ENCODE measurements at places on chromosomes 7 and 10. TPM values are rescaled to one million over a fixed set of nuclear protein-coding genes. Genes with fewer than 3 reads are reported as not detected.

Gene NRAP
- total RNA-seq, result not detected

DNA sequence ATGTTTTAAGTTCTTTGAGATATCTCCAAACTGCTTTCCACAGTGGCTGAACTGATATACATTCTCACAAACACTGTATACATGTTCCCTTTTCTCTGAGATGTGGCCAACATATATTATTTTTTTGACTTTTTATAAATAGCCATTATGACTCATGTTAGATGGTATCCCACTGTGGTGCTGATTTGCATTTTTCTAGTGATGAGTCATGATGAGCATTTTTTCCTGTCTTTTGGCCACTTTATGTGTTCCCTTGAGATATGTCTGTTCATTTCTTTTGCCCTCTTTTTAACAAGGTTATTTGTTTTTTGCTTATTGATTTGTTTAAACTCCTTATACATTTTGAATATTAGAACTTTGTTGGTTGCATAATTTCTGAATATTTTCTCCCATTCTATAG, 1055.1 kb downstream of the NXPH1 start:
- no peak for DNase-seq

GRCh38 chr10:16649757-16650156, 128.1 kb upstream of the C1QL3 start:
- no peak for DNase-seq

DNA sequence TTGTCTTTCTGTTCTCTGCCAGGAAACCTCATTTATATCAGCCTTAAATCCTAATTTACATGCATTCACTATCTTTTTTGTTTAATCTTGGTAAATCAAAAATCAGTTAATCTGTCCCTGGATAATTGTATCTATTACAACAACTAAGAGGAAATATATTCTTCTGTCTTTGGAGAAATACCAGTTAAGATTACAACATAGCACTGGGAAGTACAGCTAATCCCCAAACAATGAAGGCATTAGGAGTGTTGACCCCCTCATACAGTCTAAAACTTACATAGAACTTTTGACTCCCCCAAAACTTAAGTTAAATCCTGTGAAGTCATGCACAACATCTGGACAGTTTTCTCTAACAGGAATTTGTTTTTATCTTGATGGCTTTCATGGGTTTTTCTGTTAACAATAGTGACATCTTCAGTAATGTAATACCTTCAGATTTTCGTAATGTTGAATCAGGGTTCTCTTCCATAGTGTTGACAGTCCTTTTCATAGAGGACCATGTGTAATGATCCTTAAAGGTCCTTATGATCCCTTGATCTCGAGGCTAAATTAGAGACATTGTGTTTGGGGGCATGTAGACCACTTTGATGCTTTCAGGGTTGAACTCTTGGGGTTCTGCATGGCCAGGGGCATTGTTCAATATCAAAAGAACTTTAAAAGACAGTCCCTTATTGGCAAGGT, 24.1 kb upstream of the ABCC2 start:
- DNase-seq, result no peak

Measured in Calu3 (cell line).